GM10248 (cell line): ENCODE measurements at places on chromosomes 6 and 20.

- DNase-seq, result no peak
These were observed 6.2 kb downstream of the TMEM242 start for GRCh38 chr6:157316871-157317814.

- DNase-seq, result no peak
These were observed 66.9 kb upstream of the BHLHE23 start for GRCh38 chr20:63073738-63074065.

GRCh38 chr6:168307695-168308021 is 11.9 kb downstream of the DACT2 start:
- no peak for DNase-seq

DNA sequence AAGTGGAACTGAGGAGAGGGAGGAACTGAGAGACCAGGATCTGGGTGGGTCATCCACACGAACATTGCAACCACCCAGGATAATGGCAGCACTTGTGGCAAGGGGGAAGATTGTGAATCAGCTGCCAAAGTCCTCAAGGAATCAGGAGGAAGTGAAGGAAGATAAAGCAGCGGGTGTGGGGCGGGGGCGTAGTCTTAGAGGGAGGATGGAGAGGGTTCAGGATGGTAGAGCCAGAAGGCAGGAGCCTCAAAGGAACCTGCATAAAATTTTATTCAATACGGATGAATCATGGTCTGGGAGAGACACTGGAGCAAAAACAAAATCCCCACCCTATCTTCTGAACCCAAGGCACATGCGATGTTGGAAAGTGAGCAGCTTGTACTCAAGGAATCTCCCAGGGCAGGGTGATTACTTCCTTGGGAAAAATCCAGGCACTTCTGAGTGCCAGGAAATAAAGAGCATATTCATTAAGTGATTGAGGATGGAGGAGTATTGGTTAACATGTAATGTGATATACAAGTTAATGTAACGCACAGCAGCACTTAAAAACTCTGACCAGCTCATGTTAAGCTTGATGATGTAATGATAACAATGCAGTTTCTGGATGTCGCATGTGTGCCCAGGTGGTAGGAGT is 82.0 kb upstream of the B3GAT2 start:
- no peak for DNase-seq

DNA sequence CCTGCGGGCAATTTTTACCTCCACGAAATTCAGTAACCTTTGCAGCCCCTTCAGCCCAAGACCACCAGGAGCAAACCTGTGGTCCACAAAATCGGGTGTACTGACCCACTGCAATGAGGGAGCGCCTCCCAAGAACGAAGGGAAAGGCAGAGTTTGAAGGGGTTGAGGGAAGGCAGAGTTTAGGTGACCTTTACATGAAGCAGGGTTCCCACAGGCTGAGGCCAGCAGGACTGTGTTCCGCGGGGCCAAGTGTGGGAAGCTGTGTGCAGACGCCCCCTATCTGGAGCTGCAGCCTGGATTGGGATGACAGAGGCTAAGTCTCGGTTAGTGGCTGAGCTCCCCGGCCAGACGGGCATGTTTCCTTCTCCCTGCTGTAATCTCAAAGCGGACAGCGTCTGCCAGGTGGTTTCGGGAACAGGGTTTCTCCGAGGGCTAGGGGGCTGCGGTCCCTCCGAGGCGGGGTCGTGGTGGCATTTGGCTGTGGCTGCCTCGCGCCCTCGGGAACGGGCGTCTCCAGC is 826 bp upstream of the PYGB start:
- no peak for DNase-seq

GRCh38 chr6:148873868-148874267 is 127.0 kb downstream of the UST start:
- DNase-seq, result no peak
